Skeletal muscle cell (primary cell): ENCODE measurements at places on chromosomes 12 and 14.

- DNase-seq = no peak
These were observed 602.8 kb downstream of the ALG10 start for GRCh38 chr12:34625116-34625515.

GRCh38 chr14:84028080-84028604 is 1501.8 kb upstream of the FLRT2 start:
- DNase-seq = no peak

- DNase-seq = no peak
These were observed 35.3 kb upstream of the ANKRD9 start for GRCh38 chr14:102544747-102545460.

- peak; percentile 15 for DNase-seq
These were observed 707.3 kb downstream of the MED13L start for GRCh38 chr12:115570069-115570777.

GRCh38 chr12:20557096-20557495 is 138.0 kb upstream of the SLCO1C1 start:
- no peak for DNase-seq

DNA sequence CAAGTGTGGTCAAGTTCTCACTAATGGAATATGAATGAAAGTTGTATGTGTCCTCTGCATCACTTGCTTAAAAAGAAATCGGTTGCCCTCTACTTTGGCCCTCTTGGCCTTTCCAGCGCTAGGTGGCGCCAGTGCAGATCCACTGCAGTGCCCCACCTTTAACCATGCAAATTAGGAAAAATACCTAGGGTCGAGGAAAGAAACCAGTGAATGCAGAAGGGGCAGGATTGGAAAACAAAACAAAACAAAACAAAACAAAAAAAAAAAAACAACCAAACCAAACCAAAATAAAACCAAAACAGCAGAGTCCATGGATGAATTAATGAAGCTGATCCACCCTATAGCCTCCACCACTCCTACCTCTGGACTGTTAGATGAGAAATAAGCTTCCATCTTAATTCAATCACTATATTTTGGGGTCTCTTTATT is 12.9 kb upstream of the NEMF start:
- DNase-seq = no peak

- peak; percentile 43 for DNase-seq
These were observed 6.1 kb upstream of the FAIM2 start for GRCh38 chr12:49909826-49910225.

- no peak for DNase-seq
These were observed 34.1 kb downstream of the IFT43 start for GRCh38 chr14:76019676-76020075.

GRCh38 chr12:545835-546234 is 86.1 kb downstream of the B4GALNT3 start:
- DNase-seq = no peak

GRCh38 chr14:74863274-74863673 is 12.7 kb downstream of the PROX2 start:
- DNase-seq = no peak

DNA sequence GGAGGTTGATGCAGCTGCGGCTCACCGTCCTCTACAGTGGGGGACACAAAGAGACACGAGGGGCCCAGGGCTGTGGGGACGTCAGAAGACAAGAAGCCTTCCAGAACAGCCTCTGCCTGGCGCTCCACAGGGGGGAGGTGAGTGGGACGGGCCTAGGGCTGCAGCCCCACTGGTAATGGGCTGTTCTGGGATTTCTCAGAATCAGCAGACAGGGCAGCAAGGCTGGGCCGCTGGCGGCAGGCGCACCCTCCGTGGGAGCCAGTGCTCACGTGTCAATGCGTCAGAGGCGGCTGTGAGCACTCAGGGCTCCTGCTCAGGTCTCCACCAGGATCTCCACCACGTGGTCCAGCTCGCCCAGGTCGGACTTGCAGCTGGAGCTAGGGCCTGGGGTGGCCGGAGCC is 10.0 kb downstream of the CDCA4 start:
- no peak for DNase-seq

- no peak for DNase-seq
These were observed 2.3 kb downstream of the HMGA2 start for GRCh38 chr12:65826353-65827171.

DNA sequence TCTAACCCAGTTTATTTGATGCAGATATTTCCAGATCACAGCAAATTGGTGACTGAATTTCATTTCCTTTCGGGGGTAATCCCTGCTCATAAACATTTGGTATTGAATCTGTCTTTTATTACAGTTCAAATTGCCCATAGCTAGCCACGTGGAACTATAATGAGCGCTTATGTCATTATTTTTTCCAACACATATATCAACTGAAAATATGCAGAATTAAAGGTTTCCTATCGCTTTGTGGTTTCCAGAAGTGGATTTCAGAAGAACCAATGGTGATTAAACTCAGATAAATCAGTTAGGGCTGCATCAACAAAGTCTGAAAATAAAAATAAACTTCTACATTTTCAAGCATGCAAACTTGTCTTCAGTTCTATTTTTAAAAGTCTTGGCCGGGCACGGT is 111.9 kb downstream of the PIK3C2G start:
- no peak for DNase-seq

DNA sequence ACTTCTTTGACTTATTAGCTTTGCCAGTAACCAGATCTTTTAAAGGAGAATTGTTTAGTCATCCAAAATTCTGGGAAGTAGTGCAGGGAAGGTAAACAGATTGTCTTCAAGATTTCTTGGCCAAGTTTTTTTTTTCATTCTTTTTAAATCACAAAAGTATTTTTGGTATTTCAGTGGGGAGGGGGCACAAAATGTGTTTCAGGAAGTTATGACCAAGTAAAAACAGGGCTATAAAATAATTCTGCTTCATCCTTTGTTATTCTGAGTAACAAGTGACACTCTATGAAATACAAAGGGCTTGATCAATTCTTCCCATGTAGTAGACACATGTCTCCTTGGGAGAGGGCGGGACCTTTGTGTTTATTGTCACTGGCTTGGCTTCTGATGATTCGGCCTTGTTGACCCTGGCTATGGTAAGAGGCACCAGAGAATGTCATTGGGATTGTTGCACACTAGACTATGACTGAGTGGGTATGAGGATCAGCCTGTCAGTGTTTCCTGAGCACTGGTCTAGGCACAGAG is 55.4 kb downstream of the SUSD6 start:
- DNase-seq = no peak

- no peak for DNase-seq
These were observed 23.2 kb downstream of the PXN start for GRCh38 chr12:120242275-120242799.

DNA sequence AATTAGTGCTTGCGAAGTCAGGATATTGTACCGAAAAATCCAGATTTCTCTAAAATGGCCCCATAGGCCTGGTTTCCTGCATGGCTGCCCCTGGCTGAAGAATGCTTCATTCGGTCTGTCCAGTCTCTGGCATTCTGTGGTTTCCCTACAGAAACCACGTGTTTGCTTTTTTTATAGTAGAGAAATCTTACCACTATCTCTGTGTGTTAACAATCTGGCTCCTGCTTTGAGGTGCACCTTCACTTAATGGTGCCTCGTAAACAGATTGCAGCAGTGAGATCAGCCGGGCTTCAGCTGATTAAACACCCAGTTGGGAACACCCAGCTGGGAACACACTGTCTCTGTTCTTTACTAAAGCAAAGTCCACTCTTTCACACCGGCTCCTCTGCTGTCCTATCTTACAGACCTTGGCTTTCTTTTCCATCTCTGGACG is 6.7 kb upstream of the DNAAF2 start:
- no peak for DNase-seq

DNA sequence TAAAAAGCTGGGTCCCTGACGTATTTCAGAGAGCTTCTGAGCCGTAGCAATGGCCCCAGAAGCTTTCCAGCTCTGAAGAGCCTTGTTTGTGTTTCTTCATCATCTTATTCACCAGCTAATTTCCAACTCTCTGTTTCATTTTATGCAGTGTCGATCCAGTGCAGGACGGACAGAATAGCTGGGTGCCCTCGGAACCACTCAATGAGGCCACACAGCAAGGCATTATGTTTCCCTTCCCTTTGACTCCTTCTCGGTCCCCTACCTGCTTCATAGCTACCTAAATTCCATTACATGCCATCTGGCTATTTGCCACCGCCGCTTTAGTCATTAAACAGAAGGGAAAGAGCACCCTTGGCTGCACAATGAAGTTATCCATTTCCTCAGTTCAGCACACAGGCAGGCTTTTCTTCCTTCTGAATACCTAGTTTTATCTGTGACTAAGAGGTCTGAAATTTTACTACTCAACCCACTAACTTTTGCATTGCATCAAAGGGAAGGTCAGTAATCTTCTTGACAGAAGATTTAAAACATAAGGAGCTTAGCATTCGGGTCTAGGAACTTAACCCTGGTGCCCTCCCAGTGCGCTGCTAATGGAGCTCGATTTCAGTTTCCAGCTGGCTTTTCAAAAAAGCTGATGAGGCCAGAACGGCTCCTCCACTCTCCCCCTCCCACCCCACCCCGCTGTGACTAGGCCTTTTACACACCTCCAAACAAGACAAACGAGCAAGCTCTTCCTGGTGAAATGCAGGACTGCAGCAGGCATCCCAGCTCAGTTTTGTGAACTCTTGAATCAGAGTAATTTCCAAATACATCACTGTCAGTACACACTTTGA is 176.8 kb downstream of the GXYLT1 start:
- no peak for DNase-seq
